Stimulated activated CD4-positive, alpha-beta T cell treated with anti-CD3 and anti-CD28 coated beads, Interleukin-15, amount 100 ng/mL, for 48 hours (primary cell): ENCODE measurements at places on chromosomes 6 and 20.

- DNase-seq, result no peak
These were observed 19.3 kb upstream of the EPB41L2 start for GRCh38 chr6:131082335-131082734.

GRCh38 chr6:150622941-150623874, 23.5 kb downstream of the PLEKHG1 start:
- no peak for DNase-seq

DNA sequence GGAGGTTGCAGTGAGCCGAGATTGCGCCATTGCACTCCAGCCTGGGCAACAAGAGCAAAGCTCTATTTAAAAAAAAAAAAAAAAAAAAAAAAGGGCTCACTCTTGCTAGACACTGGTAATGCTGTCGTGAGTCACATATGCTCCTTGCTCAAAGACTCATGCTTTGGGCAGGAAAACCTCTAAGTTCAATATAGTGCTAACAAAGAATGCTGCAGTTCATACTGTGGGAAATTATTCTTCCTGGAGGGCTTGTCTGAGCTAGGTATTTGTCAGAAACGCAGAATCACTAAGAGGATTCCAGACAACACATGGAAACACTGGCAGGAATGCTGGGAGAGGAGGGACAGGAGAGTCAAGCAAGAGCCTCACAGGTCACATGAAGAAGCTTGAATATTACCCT, 2.3 kb upstream of the LYRM2 start:
- no peak for DNase-seq

DNA sequence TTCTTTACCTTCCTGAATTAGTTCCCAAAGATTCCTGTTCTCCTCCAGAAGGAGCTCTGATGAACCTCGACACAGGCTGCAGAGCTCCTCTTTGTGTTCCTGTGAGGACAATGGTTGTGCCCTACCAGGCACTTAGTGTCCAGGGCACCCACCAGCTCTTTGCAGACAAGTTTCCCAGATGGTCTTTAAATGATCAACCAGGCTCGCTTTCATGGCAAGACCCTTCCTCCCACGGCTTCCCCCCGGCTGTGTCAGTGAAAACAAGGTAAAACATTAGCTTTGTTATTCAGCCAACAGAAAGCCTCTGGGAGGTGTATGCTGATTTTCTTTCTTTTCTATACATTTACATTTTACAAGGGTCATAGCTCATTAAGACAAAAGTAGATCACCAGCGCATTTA, 32.3 kb upstream of the CNKSR3 start:
- DNase-seq, result no peak

DNA sequence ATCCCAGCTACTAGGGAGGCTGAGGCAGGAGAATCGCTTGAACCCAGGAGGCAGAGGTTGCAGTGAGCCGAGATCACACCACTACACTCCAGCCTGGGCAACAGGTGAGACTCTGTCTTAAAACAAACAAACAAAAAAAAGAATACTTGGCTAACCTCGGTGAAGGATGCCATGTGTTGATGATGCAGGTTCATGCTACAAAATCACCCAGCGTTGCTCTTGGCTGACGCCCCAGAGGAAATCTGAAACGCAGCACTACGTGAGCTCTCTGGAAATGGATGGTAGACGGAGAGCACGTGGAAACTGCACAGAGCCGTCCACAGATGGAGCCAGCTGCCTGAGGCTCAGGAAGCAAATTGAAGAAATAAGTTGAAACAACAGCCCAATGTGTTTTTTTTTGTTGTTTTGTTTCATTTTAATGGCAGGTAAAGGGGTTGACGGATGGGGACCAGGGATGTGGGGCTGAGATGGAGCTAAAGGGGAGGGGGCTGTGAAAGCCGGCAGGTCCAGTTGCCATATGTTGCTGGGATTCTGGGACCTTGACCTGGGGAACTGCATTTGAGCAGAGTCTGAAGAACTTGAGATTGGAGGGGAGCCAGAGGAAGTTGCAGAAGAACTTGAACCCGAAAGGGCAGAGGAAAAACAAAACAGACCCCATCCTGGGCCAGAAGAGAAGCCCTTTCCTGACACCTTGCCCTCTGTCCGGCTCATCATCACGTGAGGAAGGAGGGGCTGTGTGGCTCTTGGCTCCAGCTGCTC, 12.8 kb upstream of the MANBAL start:
- no peak for DNase-seq

DNA sequence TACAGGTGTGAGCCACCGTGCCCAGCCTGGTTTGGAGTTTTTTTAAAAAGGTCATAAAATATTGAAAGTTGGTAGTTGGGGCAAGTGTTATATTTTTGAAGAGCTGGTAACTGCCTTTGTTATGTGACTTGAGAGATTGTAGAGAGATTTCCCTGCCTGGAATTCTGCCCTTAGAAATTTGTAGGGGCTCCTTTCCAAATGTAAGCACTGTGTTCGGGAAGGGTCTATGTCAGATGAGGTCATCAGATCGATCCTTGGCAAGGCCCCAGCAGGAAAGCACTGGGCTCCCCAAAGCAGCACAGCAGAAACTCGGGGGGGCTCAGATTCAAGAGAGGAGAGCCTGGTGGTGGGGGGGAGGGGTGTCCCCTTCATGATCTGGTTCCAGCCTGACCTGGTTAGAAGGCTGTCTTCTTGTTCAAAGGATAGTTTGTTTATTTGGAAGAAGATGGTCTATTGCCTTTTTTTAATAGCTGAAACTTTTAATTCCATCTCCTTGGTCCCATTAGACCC, 220.2 kb downstream of the UST start:
- DNase-seq, result no peak

DNA sequence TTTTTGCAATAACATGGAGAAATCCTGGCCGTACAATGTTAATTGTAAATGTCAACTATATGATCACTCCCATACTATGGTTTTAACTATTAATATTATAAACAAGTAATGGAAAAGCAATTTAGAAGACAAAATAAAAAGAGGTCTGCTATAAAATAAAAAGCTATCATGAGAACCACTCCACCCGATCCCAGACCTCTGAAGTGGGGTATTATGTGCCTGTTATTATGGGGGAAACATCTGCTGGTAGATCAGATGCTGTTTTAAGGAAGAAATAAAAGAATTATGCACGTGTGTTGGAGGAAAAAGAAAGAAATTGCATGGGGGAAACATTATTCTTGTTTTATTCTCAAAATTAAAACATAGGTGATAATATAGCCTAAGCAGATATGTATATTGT, 615.7 kb upstream of the ARID1B start:
- no peak for DNase-seq
